ENCODE measurements at places on chromosomes 11 and 22.

DNA sequence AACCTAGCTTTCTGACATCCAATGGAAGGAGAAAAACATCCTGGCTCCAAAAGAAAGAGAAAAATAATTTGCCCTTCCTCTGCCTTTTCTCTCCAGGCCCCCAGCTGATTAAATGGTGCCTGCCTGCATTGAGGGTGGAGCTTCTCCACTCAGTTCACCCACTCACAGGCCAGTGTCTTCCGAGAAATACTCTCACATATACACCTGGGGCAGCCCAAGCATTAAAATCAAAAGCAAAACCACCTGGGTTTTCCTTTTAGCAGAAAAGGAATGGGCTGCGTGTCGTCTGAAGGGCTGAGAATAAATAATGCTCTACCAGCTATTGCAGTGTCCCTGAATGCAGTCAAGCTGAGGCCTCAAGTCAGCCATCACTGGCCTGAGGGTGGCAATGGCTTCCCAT, 1143.8 kb upstream of the TENM4 start:
- H3K27me3 ChIP-seq = no peaks in the 10 kb centered on the region
- no peaks in the 10 kb centered on the region for H3K4me1 ChIP-seq
- H3K36me3 ChIP-seq = no peaks in the 10 kb centered on the region
- no peak for DNase-seq

DNA sequence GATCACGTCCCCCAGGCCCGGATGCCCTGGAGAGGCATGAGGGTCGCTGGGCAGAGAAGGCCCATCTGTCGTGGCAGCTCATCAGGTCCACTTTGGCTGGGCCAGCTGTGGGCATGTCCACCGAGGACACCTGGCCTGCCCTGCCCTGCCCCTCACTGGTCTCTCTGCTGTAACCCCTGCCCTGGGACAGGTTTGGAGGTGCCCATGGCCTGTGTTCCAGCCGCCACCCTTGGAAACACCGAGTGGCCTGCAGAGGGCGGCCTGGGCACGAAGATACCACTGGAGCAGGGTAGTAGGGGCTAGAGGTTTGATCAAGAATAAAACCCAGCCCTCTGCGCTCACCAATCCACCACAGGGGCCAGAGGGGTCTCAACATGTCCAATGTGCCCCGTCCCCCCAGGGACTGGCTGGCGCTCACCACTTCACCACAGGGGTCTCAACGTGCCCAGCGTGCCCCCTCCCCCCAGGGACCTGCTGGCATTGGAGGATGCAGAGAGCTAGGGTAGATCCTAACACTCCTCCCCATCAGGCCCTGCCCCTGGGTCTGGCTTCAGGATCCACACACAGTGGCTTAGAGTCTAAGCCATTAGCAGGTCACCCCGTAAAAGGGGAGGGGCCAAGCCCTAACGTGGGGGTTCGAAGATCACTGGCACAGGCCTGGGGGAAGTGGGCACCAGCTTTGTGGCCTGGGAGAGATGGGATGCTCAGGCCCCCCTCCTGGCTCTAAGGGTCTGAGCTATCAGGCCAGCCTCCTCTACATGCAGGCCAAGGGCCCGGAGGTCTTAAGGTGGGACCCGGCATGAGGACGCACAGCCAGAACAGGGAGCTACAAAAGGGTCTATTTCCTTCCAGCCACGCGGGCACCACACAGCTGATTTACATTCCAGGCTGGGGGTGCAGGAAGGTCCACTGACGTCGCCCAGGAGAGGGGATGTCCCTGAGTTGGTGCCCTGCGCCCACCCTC, 1.3 kb upstream of the HDAC10 start:
- H3K27ac ChIP-seq = no peak overlapping the region
- H3K36me3 ChIP-seq = peaks cover 3% of the 10 kb centered on the region
- H3K27me3 ChIP-seq = no peaks in the 10 kb centered on the region
- H3K4me3 ChIP-seq = no peak overlapping the region

GRCh38 chr11:132862137-132862536, 670.2 kb downstream of the OPCML start:
- DNase-seq = no peak
- no peaks in the 10 kb centered on the region for H3K27me3 ChIP-seq
- peaks cover 5% of the 10 kb centered on the region for H3K4me1 ChIP-seq
- no peaks in the 10 kb centered on the region for H3K36me3 ChIP-seq
- H3K4me3 ChIP-seq = no peak overlapping the region

DNA sequence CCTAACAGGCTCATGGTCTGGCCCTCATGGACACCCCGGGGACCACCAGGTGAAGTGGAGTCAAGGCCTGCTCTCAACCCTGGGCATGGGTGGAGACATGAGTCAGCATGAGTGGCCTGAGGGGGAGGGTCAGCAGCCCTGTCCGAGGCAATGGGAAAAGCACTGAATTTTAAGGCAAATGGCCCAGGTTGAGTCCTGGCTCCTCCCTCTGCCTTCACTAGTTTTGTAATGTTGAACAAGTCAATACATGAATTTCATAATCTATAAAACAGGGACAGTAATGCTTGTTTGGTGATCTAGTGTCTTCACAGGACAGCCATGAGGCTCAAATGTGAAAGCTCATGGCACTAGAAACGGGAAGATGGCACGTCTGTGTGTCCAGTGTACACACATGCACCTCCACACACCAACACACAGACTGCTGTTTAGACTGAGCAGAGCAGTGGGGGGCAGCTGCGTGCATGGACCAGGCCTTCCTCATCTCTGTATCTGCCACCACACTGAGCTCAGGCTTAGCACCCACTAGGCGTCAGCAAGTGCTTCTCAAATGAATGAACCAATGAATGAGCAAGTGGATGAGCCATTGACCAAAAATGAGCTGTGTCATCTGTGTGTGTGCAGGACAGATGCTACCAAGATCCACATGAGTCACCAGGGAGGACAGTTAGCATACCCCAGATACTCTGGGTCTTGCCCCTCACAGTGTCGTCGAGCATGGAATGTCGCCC, 63.4 kb downstream of the NRXN2 start:
- H3K36me3 ChIP-seq = no peaks in the 10 kb centered on the region
- H3K4me1 ChIP-seq = no peaks in the 10 kb centered on the region
- H3K27me3 ChIP-seq = no peaks in the 10 kb centered on the region
- no peak for DNase-seq
- no peak overlapping the region for H3K4me3 ChIP-seq

DNA sequence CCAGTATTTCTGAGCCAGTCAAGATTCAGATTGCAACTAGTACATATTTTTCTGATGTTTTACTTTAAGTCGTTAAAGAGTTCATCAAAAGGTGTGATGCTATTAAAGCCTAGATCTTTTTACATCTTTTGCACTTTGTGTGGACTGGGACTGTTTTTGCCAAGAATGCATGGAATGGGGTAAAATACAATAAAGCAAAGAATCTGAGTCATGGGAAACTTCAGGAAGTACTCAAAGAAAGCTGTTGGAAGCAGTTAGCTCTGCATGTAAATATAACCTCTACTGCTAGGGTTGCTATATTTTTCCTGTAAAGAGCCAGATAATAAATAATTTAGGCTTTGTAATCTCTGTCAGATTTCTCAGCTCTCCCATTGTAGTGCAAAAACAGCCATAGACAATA, 20.9 kb downstream of the ATXN10 start:
- no peaks in the 10 kb centered on the region for H3K27me3 ChIP-seq
- no peak for DNase-seq
- H3K36me3 ChIP-seq = no peaks in the 10 kb centered on the region
- H3K4me3 ChIP-seq = no peak overlapping the region

DNA sequence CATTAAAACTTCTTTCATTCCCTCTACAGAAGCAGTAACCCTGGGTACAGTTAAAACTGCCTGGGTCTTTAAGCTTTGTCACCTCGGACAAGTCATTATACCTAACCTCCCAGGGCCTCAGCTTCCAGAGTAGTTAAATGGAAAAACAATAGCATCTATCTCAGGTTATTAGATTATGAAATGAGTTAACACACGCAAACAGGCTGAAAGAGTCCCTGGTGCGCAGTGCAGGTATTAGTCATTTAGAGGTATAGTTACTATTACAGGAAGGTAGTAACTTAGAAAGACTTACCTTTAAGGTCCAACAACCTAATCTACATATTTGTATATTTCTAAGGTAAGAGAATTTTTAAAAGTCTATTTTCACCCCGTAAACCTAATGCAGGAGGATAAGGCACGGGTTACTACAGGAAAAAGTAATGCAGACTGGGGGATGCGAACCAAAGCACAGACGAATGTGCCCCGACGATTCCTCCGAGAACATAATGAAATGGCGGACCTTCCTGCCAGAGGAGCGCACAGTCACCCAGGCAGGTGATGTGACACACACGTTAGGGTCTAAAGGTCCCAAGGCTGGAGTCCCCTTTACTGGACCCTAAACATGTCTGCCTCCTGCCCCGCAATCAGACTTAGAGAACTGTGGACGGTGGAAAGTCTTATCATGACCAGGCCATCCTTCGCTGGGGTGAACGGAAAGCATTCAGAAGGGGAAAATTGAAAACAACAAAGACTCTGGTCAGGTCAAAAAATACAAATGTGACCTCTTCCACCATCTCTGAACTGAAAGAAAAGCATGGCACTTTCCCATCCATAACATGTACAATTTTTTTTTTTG, 1.3 kb downstream of the NAP1L4 start:
- H3K27ac ChIP-seq = no peak overlapping the region
- H3K4me3 ChIP-seq = peak overlapping the region; percentile 62
- H3K36me3 ChIP-seq = no peaks in the 10 kb centered on the region
- H3K27me3 ChIP-seq = no peaks in the 10 kb centered on the region

GRCh38 chr11:74611369-74611861, 19.0 kb downstream of the POLD3 start:
- H3K27ac ChIP-seq = no peak overlapping the region
- H3K4me1 ChIP-seq = no peaks in the 10 kb centered on the region
- H3K36me3 ChIP-seq = peaks cover 8% of the 10 kb centered on the region
- H3K27me3 ChIP-seq = no peaks in the 10 kb centered on the region

DNA sequence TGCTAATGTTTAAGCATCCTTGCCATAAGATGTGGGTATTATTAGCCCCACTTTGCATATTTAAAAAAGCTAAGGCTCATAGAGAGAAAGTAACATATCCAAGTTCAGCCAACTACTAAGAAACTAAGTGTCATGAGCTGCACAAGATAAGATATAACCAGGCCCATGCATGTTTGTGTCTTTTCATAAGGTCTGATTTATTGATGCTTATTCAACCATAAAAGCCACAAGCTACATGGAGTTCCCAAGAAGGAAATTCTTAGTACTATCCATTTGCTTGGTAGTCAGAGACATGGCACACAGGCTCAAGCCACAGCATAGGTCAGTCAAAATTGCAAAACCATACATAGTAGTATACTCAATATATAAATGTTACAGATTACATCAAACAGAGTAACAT, 488.5 kb downstream of the SOX6 start:
- H3K27me3 ChIP-seq = no peaks in the 10 kb centered on the region
- no peak for DNase-seq
- H3K4me3 ChIP-seq = no peak overlapping the region
- no peaks in the 10 kb centered on the region for H3K36me3 ChIP-seq

GRCh38 chr11:63888170-63889086, 28.5 kb downstream of the RCOR2 start:
- no peaks in the 10 kb centered on the region for H3K36me3 ChIP-seq
- no peak for DNase-seq
- no peak overlapping the region for H3K27ac ChIP-seq
- H3K27me3 ChIP-seq = no peaks in the 10 kb centered on the region

- H3K4me3 ChIP-seq = no peak overlapping the region
- no peak for DNase-seq
- H3K36me3 ChIP-seq = no peaks in the 10 kb centered on the region
- H3K27ac ChIP-seq = no peak overlapping the region
Observed at GRCh38 chr11:4865855-4866254, 15.8 kb upstream of the OR51T1 start.

- H3K4me3 ChIP-seq = no peak overlapping the region
- H3K36me3 ChIP-seq = no peaks in the 10 kb centered on the region
- no peak for DNase-seq
- no peaks in the 10 kb centered on the region for H3K27me3 ChIP-seq
- no peak overlapping the region for H3K27ac ChIP-seq
Observed at GRCh38 chr11:66151273-66151672, 81.2 kb downstream of the PACS1 start.

- H3K27ac ChIP-seq = no peak overlapping the region
- H3K36me3 ChIP-seq = no peaks in the 10 kb centered on the region
- H3K4me3 ChIP-seq = no peak overlapping the region
- no peaks in the 10 kb centered on the region for H3K4me1 ChIP-seq
- no peaks in the 10 kb centered on the region for H3K27me3 ChIP-seq
Observed at GRCh38 chr11:124285610-124286344, 28.0 kb downstream of the OR8D1 start.

DNA sequence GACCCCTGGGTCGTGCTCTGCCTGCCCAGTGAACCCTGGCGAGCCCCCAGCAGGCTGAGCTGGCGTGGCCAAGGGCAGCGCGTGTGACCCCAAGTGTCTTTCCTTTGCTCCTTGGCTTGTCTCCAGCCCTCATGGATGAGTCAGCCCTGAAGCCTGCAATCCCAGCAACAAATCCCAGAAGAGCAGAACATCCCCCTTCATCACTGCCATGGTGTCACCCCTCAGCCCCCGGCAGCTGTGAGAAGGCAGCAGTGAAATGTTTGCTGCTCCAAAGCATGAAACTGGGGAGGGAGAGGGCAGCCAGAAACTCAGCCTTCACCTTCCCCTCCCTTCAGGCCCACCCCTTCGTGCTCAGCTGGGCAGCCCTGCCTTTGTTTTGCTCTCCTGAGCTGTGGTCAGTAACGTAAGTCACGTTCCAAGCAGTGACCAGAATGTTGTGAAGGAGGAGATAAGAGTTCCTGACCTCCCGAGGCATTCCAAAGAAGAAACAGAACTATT, 29.8 kb downstream of the ADAMTS15 start:
- no peak overlapping the region for H3K4me3 ChIP-seq
- peaks cover 2% of the 10 kb centered on the region for H3K36me3 ChIP-seq
- DNase-seq = no peak
- no peak overlapping the region for H3K27ac ChIP-seq
- H3K4me1 ChIP-seq = peaks cover 3% of the 10 kb centered on the region

DNA sequence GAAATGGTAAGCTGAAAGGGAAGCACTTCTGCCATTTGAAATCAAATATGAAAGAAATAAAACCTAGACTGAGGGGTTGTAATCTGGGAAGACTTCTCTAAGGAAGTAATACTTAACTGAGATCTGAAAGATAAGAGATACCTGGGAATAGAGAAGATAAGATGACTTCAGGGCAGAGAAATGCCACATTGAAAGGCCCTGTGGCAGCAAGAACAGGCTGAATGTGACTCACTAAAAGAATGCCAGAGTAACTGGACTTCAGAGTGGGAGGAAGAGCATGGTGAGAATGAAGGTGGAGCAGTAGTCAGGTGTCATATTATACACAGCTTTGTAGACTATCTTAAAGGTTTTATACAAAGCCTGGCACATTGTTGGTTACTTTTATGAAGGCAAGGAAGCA, 17.6 kb downstream of the CALCA start:
- DNase-seq = no peak
- no peak overlapping the region for H3K4me3 ChIP-seq
- H3K36me3 ChIP-seq = no peaks in the 10 kb centered on the region
- H3K27me3 ChIP-seq = no peaks in the 10 kb centered on the region
- no peak overlapping the region for H3K27ac ChIP-seq
- no peaks in the 10 kb centered on the region for H3K4me1 ChIP-seq

GRCh38 chr22:36253523-36254490, 874 bp downstream of the APOL1 start:
- no peaks in the 10 kb centered on the region for H3K36me3 ChIP-seq
- no peak overlapping the region for H3K4me3 ChIP-seq
- H3K27me3 ChIP-seq = no peaks in the 10 kb centered on the region
- H3K4me1 ChIP-seq = peaks cover 2% of the 10 kb centered on the region

GRCh38 chr11:96949464-96949863, 559.7 kb downstream of the JRKL start:
- no peak overlapping the region for H3K4me3 ChIP-seq
- no peaks in the 10 kb centered on the region for H3K4me1 ChIP-seq
- no peak overlapping the region for H3K27ac ChIP-seq
- H3K36me3 ChIP-seq = no peaks in the 10 kb centered on the region

Data from iPS DF 6.9 (cell line).